Breast epithelium (tissue), 4 donors: ENCODE measurements at places on chromosomes 7 and 10. TPM values are rescaled to one million over a fixed set of nuclear protein-coding genes. Genes with fewer than 3 reads are reported as not detected.

The WIPF3 gene
- total RNA-seq, result 0.66 TPM

DNA sequence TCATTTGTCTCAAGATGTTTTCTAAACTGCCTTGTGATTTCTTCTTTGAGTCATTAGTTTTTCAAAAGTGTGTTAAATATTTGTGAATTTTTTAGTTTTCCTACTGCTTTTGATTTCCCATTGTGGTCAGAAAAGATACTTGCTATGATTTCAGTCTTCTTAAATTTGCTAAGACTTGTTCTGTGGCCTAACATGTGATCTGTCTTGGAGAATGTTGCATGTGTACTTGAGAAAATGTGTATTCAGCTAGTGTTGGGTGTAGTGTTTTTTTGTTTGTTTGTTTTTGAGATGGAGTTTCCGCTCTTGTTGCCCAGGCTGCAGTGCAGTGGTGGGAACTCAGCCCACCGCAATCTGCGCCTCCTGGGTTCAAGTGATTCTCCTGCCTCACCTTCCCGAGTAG lies 28.6 kb downstream of the BMPR1A start:
- no peaks in the 10 kb centered on the region for H3K36me3 ChIP-seq
- no peak for DNase-seq
- H3K4me1 ChIP-seq, result peaks cover 12% of the 10 kb centered on the region
- peak overlapping the region; percentile 68 for H3K27ac ChIP-seq

DNA sequence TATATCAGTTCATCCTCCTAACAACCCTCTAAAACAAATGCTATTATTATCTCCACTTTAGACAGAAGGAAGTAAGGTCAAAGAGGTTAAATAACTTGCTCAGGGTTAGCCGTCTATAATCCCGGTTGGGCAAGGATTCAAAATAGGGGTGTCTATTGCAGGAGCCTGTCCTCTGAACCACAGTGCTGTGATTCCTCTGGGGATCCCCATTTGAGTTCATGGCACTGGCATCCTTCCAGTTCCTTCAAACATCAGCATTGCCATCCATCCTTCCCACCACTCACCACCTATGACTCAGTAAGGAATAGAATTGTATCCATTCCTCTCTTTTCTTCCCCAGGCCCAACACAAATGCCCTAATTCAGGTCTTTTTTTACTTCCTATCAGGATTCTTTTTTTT lies 25.6 kb downstream of the HPS6 start:
- no peaks in the 10 kb centered on the region for H3K27me3 ChIP-seq
- no peaks in the 10 kb centered on the region for H3K4me1 ChIP-seq
- DNase-seq, result no peak
- H3K36me3 ChIP-seq, result no peaks in the 10 kb centered on the region

DNA sequence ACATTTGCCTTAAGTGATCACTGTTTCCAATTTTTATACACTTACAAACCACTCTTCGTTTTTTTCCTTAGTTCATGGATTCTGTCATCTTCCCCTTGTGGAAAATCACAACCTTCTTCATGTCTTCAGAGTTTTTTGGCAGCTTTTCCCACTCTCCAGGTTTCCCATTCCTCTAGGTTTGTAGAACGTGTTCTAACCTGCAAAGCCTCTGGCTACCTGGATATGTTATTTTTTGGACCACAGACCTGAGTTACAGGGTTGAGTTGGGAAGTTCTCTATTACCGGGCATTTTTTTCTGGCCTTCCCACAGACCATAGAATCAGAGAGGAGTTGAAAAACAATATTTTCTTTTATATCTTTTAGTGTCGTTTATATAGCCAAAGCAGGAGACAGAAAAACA lies 30.2 kb downstream of the NRG3 start:
- H3K4me3 ChIP-seq, result no peak overlapping the region
- no peak for DNase-seq
- no peaks in the 10 kb centered on the region for H3K4me1 ChIP-seq
- H3K27ac ChIP-seq, result no peak overlapping the region
- no peaks in the 10 kb centered on the region for H3K27me3 ChIP-seq

- no peaks in the 10 kb centered on the region for H3K36me3 ChIP-seq
- no peaks in the 10 kb centered on the region for H3K4me1 ChIP-seq
- H3K4me3 ChIP-seq, result no peak overlapping the region
- DNase-seq, result no peak
- no peaks in the 10 kb centered on the region for H3K27me3 ChIP-seq
- H3K27ac ChIP-seq, result peak overlapping the region; percentile 40
Observed at GRCh38 chr10:92208157-92208720, 82.6 kb downstream of the CPEB3 start.

DNA sequence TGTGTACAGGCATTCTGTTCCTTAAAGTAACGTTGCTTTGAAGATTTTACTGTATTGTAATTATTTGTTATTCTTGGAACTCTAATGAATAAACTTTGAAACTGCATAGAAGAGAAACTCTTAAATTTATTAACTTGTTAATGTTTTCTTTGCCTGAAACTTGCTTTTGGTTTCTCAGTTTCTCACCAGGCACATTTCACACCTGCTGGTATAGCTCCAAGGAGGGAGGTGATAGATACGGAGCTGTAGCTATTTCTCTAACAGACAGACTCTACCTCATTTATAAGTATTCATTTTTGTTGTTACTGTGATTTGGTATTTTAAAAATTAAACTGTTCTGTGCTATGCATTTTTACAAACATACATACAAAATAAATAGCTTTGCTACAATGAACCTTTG lies 32.7 kb downstream of the R3HCC1L start:
- H3K27me3 ChIP-seq, result no peaks in the 10 kb centered on the region
- H3K4me3 ChIP-seq, result no peak overlapping the region
- H3K27ac ChIP-seq, result no peak overlapping the region
- H3K36me3 ChIP-seq, result no peaks in the 10 kb centered on the region
- DNase-seq, result no peak
- no peaks in the 10 kb centered on the region for H3K4me1 ChIP-seq

DNA sequence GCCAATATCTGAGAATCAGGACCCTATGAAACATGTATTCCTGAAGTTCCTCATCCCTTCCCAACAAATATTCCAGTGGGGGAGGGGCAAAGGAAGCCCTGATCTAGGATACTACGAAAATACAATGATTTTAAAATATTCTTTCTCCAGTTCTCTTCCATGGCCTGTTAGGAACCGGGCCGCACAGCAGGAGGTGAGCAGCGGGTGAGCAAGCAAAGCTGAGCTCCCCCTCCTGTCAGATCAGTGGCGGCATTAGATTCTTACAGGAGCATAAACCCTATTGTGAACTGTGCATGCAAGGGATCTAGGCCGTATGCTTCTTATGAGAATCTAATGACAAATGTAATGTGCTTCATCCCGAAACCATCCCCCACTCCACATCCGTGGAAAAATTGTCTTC lies 370.8 kb downstream of the WDR11 start:
- no peak overlapping the region for H3K27ac ChIP-seq
- H3K27me3 ChIP-seq, result no peaks in the 10 kb centered on the region
- H3K4me3 ChIP-seq, result no peak overlapping the region

DNA sequence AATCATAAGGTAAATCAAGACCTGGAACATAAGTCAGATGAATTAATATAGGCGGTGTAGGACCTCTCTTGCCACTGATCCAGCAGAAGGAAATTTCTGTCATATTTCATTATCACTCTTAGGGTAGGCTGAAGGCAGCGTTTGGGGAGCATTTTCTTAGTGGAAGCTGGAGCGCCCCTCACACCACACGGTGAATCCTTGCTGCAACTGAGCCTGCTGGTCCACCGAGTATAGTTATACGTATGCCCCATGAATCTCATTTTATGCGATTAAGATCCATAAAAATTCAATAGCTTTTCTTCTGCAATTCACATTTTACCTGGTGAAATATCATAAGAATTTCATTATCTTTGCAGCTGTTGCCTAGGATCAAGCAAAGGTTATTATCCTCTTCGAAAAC lies 19.6 kb downstream of the EBF3 start:
- H3K4me1 ChIP-seq, result no peaks in the 10 kb centered on the region
- H3K27me3 ChIP-seq, result no peaks in the 10 kb centered on the region
- H3K27ac ChIP-seq, result no peak overlapping the region
- DNase-seq, result no peak
- H3K36me3 ChIP-seq, result no peaks in the 10 kb centered on the region

- H3K4me1 ChIP-seq, result no peaks in the 10 kb centered on the region
- H3K4me3 ChIP-seq, result peak overlapping the region; percentile 11
- DNase-seq, result no peak
Observed at GRCh38 chr10:68327889-68328786, 3.7 kb upstream of the HNRNPH3 start.

DNA sequence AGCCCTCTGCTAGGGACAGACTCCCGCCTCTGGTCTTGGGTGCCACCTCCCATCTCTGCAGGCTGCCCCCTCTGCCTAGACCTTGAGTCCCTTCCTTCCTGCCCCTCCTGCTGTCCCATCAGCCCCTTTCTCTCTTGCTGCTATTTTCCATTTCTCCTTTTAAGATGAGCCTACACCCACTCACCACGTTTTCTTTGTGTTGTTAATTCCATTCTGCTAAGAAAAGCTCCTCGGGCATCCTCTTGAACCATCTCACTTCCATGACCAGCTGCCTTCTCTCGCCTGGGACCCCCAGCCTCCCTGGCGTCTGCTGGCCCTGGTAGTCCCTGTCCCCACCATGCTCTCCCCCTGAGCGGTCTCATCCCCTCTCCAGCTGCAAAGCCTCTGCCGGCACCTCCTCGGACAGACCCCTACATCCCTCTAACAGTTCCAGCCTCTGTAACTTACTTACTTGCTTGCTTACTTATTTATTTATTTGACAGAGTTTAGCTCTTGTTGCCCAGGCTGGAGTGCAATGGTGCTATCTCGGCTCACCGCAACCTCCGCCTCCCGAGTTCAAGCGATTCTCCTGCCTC lies 95.8 kb upstream of the SH2B2 start:
- no peak overlapping the region for H3K4me3 ChIP-seq
- H3K36me3 ChIP-seq, result no peaks in the 10 kb centered on the region
- no peak overlapping the region for H3K27ac ChIP-seq
- no peaks in the 10 kb centered on the region for H3K4me1 ChIP-seq
- H3K27me3 ChIP-seq, result no peaks in the 10 kb centered on the region

DNA sequence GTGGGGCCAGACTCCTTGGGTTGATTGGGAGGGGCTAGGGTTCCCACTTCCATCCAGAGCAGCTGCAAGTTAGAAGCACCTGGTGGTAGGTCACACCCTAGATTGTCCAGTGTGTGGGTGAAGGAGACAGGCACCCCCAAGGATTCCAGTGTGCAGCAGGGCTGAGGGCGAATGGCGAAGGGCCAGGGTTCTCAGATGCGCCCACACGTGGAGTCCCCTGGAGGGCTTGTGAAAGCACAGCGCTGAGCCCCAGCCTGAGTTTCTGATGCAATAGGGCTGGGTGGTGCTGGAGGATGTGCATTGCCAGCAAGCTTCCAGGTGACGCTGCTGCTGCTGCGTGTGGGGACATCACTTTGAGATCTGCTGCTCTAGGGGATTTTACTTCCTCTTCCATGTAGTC lies 25.4 kb downstream of the TBATA start:
- H3K27me3 ChIP-seq, result no peaks in the 10 kb centered on the region
- no peak overlapping the region for H3K27ac ChIP-seq
- no peaks in the 10 kb centered on the region for H3K36me3 ChIP-seq
- H3K4me3 ChIP-seq, result no peak overlapping the region
- H3K4me1 ChIP-seq, result no peaks in the 10 kb centered on the region

DNA sequence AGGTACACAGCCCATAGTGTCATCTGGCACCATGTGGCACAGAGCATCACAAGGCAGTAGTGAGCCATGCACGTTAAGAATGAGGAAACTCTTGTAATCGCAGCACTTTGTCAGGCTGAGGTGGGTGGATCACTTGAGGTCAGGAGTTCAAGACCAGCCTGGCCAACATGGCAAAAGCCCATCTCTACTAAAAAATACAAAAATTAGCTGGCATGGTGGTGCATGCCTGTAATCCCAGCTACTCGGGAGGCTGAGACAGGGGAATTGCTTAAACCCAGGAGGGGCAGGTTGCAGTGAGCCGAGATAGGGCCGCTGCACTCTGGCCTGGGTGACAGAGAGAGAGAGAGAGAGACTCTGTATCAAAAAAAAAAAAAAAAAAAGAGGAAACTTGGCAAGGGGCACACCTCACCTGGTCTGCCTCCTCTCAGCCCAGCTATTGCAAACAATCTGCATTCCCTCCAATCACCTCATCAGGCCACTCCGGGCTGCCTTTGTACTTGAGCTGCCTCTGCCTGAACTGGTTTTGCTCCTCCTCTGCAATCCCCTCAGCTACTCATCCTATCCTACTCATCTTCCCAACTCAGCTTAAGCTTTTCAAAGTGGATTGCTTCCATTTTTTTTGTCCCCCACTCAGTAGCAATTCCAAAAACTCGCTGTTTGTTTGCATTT lies 46.0 kb upstream of the OPTN start:
- no peak for DNase-seq
- no peaks in the 10 kb centered on the region for H3K4me1 ChIP-seq
- no peaks in the 10 kb centered on the region for H3K27me3 ChIP-seq
- H3K36me3 ChIP-seq, result no peaks in the 10 kb centered on the region

The SCD gene
- total RNA-seq, result 112 TPM

DNA sequence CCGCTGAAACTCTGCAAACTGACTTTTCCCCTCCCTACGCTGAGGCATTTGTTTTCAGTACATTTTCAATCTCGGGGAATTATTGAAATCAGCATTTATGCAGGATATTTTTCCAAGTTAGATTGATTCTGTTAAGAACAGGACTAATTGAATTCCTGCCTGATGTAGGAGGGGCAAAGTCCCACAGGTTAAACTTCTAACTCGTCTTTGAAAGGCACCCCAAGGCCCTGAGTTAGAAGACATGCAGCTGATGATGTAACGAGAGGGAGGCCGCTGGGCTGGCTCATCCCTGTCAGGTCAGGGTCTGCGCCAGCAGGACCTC lies 253.1 kb downstream of the CELF2 start:
- H3K27ac ChIP-seq, result no peak overlapping the region
- no peak for DNase-seq
- no peaks in the 10 kb centered on the region for H3K4me1 ChIP-seq
- H3K27me3 ChIP-seq, result no peaks in the 10 kb centered on the region

DNA sequence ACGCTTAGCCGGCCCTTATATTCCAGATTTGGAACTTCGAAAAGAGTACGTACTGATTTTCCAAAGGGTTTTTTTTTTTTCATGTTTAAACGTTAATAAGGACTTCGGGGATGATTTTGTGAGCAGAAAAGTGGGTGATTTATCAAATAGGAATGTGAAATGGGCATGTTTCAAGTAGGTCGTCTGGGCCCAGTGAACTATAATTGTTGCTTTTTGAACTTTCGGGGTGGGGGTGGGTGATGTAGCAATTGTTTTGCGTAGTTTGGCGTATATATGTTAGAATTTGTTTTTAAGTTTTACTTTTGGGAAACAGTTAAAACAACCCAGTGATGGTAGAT lies 299 bp upstream of the PBLD start:
- no peaks in the 10 kb centered on the region for H3K36me3 ChIP-seq
- DNase-seq, result no peak
- peak overlapping the region; percentile 100 for H3K27ac ChIP-seq
- peaks cover 10% of the 10 kb centered on the region for H3K4me1 ChIP-seq
- H3K4me3 ChIP-seq, result peak overlapping the region; percentile 99
